ENCODE measurements at places on chromosomes 11 and 22.

- peak; percentile 96 for DNase-seq
Observed at GRCh38 chr11:65890324-65891218, at the start of gene CCDC85B. TSS of gene CCDC85B (plus strand) at chr11:65890673. CDS start at chr11:65890784, 111 bp downstream.

- no peak for DNase-seq
Observed at GRCh38 chr22:30566125-30566524, 8.3 kb downstream of the GAL3ST1 start.

- no peak for DNase-seq
Observed at GRCh38 chr11:28598531-28598930, 490.3 kb downstream of the METTL15 start.

DNA sequence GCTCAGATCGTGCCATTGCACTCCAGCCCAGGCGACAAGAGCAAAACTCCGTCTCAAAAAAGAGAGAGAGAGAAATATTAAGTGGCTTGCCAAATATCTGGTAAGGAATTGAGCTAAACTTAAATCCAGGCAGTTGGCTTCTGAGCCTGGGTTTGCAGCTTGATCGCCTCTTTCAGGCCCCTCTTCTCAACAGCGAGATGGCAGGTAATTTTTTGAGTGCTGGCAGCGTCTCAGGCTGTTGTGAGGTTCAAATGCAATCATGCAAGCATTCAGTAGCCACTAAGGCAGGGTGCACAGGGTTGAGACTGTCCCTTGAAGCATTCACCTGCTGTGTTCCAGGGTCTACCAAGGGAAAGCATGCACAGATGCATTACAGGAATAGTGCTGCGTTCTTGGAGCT is 670 bp upstream of the CTSF start:
- no peak for DNase-seq

- no peak for DNase-seq
Observed at GRCh38 chr11:103471546-103471945, 362.3 kb downstream of the DYNC2H1 start.

GRCh38 chr11:114075891-114076441 is 16.5 kb downstream of the ZBTB16 start:
- DNase-seq, result peak; percentile 51

DNA sequence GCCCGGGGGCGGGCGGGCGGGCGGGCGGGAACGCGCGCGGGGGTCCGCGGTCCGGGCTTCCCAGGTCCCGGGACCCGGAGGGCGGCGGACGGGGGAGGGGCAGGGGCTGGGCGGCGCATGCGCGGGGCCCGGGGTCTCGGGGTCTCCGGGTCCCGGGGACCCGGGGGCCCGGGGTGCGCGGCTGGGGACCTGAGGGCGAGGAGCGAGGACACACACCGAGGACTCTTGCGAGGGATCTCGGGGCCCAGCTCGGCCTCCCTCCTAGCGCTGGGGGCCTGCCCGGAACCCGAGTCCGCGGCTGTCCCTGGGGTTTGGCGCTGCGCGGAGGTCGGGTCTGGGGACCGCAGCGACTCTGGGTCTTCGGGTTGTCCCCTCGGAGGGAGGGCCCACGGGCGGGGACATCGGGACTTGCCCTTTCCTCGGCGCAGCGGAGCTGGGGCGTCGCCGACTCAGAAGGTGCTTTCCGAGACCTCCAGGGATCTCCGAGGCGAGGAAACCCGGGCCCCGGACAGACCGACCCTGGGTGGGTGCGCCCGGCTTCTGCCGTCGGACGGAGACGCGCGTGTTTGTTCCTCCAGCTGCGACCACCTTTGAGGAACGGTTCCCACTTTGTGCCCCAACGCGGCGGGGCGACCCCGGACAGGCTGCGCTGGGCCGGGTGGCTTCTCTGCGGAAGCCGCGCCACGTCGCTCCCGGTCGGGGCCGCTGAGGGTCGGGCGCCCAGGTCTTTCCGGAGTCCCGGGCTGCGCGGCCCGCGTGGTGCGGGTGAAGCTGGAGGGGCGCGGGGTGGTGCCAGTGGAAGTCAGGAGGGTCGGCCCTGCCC is 540 bp downstream of the PPARA start:
- no peak for DNase-seq

DNA sequence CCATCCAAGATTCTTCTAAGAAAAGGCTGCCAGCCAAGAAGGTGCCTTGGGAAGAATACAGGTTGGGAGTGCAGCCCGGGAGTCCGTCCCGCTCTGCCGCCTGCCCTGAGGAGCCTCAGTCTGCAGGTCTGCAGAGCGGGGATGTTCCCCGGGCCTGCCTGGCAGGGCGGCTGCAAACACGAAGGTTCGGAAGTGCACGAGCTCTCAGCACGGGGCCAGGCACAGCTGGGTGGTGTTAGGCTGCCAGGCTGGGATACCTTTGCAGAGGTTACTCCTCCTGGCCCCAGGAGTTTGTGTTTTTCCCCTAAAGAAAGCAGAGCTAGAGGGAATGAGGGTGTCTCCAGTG is 9.4 kb upstream of the PRR5 start:
- DNase-seq, result no peak

DNA sequence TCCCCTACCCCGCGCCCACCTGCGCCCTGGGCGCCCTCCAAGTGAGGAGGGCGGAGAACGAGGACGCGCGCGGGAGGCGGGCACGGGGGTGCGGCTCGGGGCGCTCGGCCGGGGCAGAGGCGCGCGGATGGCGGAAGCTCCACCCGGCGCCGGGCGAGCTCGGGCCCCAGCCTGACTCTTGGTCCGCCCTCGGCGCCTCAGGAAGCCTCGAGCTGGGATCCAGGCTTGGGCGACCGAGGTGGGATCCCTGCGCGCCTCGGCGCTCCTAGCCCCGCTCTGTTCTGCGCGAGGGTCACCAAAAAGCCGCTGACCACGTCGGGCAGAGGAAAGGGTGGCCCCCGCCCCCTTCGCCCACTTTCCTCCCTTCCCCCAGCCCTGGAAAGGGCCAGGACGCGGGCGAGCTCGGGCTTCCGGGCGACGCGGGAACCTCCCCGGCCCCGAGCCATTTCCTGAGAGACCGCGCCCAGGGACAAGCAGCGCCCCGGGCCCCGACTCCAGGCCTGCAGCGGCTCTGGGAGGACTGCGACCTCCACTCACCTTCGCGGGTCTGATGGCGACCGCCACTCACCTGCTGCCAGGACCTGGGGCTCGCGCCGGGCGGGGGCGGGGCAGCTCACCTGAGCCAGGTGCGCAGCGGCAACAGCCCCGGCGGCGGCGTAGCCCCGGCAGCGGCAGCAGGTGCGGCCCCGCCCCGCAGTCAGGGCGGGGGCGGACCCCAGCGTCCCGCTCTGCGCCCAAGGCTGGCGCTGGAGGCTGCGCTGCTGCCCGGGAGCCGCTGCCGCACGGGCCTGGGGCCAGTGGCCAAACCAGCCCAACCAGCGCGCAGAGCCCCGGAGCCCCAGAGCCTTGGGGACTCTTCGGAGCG is 2.2 kb upstream of the SIGIRR start:
- DNase-seq, result no peak

- no peak for DNase-seq
Observed at GRCh38 chr22:23245799-23246136, 65.5 kb downstream of the BCR start.

DNA sequence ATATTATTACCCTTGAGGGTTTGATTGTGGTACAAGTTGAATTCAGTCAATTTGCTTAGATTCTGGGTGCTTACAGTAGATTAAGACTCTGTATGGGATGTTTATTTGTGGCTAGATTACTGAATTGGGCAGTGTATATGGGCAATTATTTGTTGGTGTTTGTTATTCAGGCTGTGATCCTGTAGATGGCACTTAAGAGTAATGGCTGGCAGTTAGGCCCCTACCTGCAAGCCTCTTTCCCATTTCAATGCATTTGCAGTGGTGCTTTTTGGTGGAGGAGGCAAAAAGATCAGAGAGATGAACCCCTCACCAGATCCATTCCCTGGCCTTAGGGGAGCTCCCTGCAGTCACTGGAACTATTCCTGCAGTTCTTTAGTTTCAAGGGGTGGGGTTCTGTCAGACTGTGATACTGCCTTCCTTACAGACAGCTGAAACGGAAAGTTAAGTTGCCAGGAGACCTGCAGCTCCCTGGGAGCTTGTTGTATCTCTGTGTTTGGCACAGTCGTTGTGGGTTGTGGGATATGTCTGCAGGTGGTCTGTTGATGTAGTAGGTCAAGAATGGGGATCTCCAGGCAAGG is 199.5 kb downstream of the AASDHPPT start:
- peak; percentile 31 for DNase-seq

DNA sequence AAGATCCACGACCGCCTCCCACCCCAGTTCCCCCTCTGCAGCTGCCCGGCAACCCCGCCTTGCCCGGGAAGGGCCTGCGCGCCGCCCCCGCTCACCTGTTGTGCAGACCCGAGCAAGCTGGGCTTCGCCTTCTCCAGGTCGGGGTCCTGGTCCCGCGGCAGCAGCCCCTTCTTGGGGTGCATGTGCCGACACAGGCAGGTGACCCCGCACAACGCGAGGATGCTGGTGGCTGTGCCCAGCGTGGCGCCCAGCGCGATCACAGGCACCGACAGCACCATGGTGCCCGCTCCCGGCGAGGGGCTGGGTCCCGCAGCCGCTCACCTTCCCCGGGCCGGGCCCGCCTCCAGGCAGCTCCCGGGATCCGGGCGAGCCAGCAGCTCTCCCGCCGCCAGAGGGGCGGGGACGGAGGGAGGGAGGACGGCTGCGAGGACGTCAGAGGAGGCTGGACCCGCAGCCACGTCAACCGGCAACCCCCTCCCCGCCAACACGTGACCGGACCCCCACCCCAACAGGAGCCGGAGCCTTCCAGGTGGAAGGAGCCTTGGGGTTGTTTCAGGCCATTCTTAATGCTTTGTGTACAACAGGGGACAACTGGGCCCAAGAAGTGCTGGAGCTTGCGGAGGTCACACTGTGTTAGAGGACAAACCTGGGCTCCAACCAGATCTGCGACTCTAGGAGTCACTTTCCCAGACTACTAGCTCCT is at the start of gene SYT13:
TSS of gene SYT13 (minus strand) at position 412 of the 703 bp plus-strand sequence. CDS start at position 278, 134 bp downstream.
- DNase-seq, result no peak

GRCh38 chr11:129457321-129457720 is 81.7 kb downstream of the BARX2 start:
- DNase-seq, result no peak

- peak; percentile 45 for DNase-seq
Observed at GRCh38 chr22:22684580-22685561, 40.5 kb downstream of the GGTLC2 start.

DNA sequence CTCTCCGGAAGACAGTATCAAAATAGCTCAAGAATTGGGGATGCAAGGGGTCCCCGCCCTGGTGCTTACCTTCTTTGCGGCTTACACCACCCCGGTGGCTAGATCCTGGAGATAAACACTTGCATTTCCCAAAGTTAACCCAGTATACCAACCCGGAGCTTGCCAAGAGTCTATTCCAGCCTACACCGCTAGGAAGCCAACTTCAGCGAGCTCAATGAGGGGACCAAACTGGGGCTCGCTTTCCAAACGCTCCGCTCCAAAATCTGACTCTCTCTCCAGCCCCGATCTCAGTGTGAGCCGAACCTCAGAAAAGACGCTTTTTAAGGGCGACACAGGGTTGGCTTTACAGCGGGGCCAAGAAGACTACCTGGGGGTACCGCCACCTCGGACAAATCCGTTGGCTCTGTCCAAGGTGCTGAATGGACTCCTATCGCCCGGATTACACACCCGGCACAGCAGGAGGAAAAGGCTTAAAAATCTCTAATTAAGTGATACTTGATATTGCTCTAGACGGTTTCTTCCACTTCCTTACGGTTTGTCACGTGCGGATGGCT is 20.1 kb upstream of the BDNF start:
- DNase-seq, result peak; percentile 64

GRCh38 chr11:10622957-10623791 is 54.7 kb upstream of the LYVE1 start:
- no peak for DNase-seq

DNA sequence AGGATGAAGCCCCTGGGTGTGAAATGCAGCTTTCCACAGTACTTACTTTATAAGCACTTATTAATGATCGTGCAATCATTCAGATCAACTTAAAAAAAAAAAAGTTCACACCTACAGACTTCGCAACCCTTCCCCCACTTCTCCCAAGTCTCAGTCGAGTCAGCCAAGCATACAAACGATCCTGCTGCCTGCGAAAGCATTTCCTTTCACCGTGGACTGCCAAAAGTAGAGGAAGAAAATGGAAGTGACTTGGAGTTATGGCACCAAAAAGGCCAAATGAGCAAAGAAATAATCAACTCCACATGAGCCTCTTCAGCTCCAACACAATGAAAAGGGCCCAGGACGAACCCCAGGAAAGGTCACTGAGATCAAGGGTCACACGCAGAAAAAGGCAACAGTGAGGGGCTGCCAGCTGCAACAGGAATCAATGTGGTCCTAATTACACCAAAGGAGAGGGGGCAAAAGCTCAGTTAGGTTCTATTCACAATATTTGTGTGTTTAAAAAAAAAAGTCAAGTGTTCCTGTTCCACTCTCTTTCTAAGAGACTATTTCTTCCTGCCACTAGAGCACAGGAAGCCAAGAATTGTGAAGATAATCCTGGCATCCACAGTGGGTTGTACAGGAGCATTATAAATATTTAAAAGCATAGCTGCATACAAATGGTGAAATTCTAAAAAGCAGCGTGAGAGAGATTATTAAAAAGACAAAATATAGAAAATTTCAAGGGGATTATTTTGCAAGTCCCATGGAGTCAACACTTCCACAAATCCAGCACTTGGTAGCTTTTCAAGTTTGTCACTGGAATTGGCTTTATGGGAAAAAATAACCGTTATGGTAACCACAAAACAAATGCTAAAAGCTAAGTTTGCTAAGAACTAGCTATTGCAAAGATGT is 28.4 kb downstream of the CDON start:
- DNase-seq, result no peak
